ENCODE measurements at places on chromosomes 2 and 18. TPM values are rescaled to one million over a fixed set of nuclear protein-coding genes. Genes with fewer than 3 reads are reported as not detected.

- no peak for DNase-seq
These were observed 54.0 kb downstream of the GATA6 start for GRCh38 chr18:22223254-22223964.

DNA sequence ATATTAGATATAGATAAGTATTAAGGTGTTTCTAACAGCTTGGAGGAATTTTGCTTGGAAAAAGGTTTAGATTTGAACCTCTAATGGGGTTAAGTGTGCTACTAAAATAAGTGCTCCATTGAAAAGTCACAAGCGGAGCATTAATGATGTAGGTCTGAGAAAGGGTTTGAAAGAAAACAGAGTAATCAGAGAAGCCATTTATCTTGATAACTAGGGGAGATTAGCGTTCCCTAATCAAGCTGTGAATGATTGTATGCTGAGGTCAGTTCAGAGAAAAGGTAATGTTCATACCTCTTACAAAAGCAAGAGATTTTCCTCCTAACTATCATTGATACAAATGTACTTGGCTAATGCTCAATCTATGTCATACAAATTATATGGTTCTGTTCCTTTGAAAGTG is 1.5 kb downstream of the ARHGAP25 start:
- no peak for DNase-seq

DNA sequence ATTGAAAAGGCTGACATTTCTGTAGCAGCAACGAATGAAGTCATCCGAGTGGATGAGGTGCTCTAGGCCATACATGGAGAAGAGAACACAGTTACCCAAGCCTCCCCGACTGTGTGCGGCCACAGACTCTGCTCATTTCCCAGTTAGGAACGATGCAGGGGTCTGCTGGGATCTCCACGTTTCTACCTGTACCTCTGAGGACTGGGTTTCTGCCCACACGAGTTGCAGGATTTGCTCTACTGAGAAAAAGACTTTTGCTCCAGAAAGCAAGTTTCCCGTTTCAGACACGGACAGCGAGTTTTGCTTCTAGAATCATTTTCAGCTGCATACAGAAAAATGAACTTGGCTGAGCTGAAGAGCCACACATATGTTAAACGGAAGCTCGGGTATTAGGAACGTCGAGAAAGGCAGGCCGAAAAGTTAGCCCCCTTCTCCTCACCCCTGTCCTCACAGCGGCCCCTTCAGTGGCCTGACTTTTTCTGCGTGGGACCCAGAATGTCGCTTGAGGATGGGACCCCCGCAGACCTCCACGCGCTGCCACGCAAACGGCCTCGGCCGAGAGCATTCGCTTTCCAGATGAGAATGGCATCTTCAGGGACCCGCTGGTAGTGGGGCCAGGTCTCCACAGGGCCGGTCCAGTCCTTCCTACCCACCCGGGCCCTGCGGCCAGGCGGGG is 582 bp upstream of the RAB31 start:
- DNase-seq, result no peak

GRCh38 chr18:374721-375168 is 106.9 kb upstream of the THOC1 start:
- no peak for DNase-seq

DNA sequence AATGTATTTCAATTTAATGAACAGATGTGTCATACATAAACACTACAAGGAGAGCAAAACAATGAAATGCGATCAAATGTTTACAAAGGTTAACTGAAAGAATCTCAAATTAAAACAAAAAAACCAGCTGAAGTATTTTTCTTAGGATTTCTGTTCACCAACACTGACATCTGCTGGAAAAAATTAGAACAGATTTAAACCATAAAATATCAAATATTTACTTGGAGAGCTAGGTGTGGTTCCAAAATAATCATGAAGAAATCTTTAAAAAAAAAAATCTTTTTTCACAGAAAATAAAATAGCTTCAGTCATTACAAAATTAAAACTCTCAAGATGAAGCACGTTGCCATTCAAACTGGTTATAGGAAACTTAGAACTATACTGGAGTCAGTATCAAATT is 13.8 kb downstream of the MMADHC start:
- no peak for DNase-seq

- no peak for DNase-seq
These were observed 4.5 kb upstream of the GKN1 start for GRCh38 chr2:68969736-68970490.

DNA sequence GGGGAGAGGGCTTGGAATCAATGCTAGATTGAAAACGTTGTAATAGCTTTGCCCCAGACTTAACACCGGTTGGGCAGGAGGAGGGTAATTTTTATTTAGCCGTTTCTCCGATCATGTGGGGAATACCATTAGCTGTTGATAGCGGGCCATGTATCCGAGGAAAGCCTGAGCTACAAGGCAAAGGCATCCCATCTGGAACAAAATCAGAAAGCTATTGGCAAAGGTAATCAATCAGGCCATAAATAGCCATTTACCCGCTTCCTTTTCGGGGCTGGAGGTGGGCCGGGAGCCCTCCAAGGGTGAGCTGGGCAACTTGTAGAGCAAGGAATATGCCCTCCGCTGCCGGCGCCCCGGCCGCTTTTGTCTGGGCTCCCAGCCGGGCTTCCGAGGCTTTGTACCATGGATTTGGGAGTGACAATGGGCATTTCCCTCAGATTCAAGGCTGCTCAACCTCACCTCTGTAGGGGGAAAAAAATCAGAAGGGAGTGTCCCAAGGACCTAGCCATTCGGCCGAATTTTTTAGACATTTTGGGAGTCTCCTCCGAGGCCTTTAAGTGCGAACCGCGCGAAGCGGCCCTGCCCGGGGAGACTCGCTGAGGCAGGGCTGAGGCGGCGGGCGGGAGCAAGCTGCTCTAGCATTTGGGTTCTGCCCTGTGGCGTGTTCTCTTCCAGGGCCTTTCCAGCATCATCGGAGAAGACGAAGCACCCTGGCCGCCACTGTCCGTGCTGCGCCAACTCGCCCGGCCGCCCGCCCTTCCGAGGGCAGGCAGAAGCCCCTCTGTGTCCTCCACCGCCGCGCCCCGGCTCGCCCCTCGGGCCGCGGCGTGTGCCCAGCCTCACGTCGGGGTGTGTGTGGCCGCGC is 1.1 kb upstream of the HOXD9 start:
- no peak for DNase-seq

DNA sequence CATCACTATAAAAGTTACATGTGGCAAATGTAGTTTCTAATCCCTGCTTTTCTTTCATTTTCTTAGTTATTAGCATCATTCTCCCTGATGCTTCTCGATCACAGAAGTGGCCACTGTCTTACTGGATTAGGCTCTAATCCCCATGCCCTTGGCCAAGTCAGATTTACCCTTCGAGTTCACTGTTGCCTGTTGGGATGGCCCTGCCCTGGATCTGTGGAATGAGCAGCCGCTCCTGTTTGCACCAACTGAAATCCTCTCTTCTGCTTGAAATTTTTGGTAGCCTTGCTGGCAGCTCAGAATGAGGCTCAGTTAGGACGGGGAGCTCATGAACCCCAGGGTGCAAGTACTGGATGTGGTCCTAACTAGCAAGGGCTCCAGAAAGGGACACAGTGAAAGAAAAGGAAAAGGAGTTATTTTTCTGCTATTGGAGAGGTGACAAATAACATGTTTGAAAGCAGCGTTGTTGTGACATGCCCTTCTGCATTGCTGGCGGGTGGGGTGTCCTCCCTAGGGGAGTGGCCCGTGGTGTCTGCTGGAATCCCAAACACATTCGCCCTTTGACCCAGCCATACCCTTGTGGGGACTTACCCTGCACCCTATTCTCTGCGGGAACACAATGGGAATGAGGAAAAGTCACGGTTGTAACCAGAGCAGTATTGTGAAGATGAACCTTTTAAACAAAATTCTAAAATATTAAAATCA is 34.5 kb downstream of the RBFA start:
- DNase-seq, result no peak

- no peak for DNase-seq
These were observed 26.0 kb upstream of the RPL31 start for GRCh38 chr2:100976061-100976460.

DNA sequence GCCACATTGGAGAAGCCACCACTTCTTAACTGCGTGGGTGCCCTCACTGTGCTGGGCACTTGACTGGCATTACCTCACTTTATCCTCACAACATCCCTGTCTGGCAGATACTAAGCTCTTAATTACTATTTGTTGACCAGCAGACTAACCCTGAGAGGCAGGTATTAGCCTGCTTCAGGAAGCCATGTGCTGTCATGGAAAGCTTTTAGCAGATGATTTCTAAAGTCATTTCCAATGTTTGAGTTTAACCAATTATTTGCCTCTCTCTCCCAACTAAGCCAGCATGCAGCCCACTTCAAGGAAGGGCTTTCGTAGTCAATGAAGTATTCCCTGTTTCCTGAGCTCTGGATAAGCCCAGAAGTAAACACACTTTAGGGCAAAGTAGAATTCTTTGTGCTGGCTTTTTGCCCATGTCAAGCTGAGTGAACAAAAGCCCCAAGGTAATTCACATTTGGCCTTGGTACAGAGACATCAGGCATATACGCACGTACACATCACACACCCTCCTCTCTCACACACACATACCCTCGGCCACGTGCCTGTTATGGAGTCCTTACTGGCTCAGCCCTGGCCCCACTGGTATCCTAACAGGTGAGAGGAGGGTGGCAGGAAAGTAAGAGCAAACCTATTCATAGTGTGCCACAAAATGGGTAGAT is 108.6 kb downstream of the C1D start:
- DNase-seq, result no peak

GRCh38 chr18:5391409-5391808 is 95.9 kb upstream of the ZBTB14 start:
- DNase-seq, result no peak

DNA sequence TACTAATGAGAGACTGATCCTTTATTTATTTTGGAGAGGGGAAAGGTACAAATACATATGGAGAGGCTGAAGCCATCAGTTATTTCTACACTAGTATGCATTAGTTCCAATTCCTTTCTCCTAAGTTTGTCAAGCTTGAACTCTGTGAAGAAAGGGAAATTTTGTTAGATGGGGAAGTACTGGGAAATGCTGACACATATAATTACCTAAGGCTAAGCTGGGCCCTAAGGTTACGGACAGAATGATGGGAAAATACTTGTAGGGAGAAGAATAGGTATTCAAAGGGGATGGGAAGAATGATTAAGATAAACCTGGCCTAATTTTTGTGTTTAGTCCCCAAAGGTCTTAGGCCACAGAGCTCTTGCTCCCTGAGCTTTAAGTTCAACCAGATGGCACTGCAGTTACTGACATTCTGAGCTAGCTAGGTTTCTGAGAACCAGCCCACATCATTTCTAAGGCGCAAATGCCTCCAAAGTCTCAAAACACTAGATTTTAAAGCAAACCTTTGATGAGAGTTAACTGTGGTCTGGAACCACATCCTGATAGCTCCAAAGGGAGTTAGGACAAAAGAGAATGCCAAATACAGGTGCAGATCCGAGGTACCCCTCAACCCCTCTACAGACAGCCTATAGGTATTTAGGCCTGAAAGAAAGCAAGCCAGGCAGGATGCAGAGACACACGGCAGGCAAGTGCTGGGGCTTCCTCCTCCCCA is 2.7 kb downstream of the TMEM163 start:
- DNase-seq, result no peak

DNA sequence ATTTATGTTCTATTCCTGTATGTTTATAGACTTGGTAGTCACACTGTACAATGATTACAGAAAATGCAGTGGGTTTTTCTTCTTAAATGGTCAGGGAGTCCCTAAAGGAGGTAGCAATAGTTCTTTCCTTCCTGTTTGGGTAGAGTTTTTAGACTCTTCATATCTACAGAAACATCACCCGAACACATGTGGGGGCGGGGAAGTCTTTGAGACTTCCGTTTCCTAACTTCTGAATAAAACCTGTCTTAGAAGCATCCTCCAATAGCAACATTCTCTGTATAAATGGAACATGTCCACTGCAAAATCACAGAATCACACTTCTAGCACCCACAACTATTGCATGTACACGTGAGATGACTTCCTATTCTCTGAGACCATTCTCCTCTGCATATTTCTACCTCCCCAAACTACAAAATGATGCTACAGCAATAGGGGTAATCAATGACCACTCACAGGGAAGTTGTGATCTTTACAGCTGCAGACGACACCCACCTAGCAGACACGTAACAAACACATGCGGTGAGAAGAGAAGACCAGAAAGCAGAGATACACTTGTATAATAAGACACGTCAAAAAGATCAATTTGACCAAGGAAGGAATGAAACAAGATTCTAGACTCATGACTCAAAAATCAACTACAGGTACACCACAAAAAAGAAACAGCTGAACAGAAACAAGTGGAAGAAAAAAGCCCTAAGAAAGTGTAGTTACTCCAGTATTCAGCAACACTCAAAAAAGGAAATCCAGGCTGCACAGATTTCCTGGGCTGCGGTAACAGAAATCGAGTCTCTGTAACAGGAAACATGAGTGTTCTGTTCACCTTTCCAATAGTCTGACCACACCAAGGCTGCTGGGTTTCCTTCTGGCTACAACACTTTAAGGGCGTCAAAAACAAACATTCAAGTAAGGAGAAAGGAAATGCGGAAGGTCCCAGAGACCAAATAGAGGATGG is 120.4 kb downstream of the ZNF516 start:
- DNase-seq, result no peak

GRCh38 chr2:45919160-45919650 is 267.7 kb downstream of the PRKCE start:
- DNase-seq, result no peak

DNA sequence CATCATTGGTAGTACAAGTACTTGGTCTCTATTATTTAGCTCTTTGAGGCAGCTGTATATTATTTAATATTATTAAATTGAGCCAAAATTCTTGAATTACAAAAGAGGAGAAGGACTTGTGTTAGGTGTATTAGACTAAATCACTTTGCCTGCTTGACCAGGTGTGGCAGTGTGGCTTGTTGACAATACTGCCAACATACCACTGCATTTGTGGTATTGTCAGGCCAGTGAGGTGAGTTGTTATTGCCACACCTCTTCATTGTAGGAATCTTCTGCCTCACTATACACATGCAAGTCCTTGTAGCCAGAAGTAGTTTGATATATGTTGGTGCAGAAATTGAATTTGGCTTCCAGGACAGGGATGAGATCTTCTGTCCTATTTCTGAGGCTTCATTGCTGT is 40.5 kb downstream of the CYP20A1 start:
- DNase-seq, result no peak

Gene DSEL
- 17.9 TPM for polyA plus RNA-seq

Gene ATOH8
- 15.6 TPM for polyA plus RNA-seq

Gene ELP2
- polyA plus RNA-seq, result 116 TPM

Gene DCDC2C
- polyA plus RNA-seq, result not detected

Gene NEB
- 17.2 TPM for polyA plus RNA-seq

Gene METTL8
- 13.3 TPM for polyA plus RNA-seq

Measured in renal pelvis (tissue), 12 donors.